ENCODE measurements at places on chromosomes 16 and 17.

- no peak for DNase-seq
Observed at GRCh38 chr16:53713403-53714204, 9.6 kb downstream of the FTO start.

DNA sequence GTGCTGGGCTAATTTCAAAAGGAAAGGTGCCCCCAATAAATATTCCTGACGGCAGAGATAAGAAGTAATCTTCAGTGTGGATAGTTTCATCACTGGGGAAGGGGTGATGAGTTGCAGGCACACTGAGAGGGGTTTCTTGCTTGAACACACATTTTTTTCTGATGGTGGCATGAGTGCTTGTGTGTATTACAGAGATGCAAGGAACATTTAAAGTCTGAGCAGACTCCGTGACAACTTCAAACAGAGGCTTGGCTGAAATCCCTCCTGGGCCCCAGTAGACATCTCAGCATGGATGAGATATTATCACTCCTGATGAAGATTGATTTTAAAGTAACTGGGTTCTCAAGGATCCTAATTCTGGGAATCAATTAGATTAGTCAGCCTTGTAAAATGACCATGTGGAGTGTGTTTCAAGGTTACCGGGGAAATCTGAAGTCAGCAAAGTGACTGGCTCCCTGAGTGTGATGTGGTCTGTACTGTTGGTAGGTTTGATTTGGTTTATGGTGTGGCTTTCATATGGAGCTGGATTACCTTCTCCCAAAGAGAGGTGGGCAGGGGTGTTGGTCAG lies 435.8 kb upstream of the EEF2KMT start:
- DNase-seq, result no peak

GRCh38 chr16:165539-166374 lies at the start of gene HBM:
HBM (plus strand) TSS chr16:165978; CDS start chr16:165998, 20 bp downstream.
- DNase-seq, result no peak

DNA sequence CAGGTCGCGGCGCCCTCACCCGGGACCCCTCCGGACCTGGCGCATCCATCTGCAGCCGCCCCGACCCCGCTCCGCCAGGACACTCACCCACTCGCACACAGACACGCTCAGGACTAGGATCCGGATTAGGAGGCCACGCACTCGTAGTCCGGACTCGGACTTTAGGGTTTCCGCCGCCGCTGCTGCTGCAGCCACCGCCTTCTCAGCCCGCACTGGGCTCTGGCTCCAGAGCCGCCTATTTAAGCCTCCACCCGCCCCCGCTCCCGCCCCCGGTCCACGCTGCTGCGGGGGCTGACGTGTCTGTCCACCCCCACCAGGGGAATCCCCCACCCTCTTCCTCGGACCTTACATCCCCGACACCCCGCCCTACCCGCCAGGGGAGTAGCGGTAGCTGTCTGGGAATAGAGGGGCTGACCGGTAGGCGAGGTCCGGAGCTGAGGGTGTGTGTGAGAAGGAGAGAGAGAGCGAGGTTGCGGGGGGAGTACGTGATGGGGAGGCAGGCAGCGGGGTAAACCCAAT lies at the start of gene RRAD:
TSS of gene RRAD (minus strand) at position 214 of the 519 bp plus-strand sequence. CDS start 356 bp downstream, outside the sequence.
- DNase-seq, result no peak

DNA sequence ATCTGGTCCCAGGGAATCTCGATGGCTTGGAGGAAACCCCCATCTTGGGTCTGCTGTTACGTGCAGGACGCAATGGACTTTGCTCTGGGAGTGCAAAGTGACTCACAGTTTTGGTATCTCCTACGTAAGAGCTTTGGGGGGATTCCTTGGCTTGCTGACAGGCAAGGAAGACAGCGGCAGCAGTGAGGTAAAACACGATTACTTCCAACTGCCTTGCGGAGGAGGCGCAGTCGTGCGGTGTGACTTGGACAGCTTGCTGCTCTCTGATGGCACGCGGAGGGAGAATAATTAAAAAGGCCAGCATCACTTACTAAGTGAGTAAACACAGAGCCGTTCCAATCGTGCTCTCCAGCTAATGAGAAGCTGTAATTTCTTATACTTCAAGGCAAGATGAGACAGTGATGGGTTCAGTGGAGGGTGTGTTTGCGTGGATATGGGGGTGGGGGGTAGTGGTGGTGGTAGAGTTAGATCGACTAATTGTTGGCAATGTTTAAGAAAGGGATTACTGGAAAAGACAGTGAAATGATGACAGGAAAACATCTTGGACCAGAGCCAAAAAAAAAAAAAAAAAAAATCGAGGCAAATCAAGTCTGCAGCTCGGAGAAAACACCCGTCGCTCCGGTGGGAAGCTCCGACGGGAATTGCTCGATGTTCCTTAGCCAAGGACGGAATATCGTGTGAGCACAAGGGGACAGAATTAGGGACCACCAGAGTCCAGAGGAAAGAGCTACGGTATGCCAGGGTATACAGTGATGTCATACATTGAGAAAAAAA lies 184.8 kb upstream of the ZFHX3 start:
- DNase-seq, result no peak

DNA sequence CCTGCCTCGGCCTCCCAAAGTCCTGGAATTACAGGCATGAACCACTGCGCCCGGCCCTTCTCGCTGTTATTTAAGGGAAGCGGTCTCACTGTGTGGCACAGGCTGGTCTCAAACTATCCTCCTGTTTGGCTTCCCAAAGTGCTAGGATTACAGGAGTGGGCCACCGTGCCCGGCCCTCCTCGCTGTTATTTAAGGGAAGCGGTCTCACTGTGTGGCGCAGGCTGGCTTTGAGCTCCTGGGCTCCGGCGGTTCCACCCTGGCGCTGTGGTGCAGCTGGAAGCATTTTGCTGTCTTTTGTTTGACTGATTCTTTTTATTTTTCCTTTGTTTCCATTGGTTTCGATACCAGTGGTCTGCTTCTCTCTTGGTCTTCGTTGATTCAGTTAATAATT lies 40.7 kb downstream of the FOXK2 start:
- no peak for DNase-seq

- no peak for DNase-seq
Observed at GRCh38 chr17:81556175-81556691, 4.1 kb upstream of the FAAP100 start.

GRCh38 chr17:60542071-60542470 lies 16.0 kb upstream of the APPBP2 start:
- DNase-seq, result no peak

- no peak for DNase-seq
Observed at GRCh38 chr17:14768923-14769322, 468.0 kb downstream of the HS3ST3B1 start.

- no peak for DNase-seq
Observed at GRCh38 chr16:63980763-63981162, 1141.1 kb downstream of the CDH11 start.

- DNase-seq, result no peak
Observed at GRCh38 chr17:72205357-72205756, 84.5 kb downstream of the SOX9 start.

DNA sequence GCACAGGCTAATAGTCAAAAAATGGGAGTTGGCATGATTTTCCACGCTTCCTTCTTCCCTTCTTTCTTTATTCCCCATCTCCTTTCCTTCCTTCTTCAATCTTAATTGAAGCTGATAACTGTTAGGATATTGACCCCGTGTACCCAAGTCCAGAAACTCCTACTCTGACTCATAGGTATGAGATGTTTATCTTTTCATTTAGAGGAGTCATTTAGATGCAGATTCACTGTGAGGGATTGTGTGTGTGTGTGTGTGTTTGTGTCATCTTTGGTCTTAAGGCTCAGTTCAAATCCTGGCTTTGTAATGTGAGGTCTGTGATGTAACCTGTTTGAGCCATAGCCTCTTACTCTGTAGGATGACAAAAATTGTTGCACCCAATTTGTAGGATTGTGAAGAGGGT lies 332.0 kb upstream of the MAF start:
- DNase-seq, result no peak

GRCh38 chr17:63514477-63514876 lies 8.7 kb upstream of the KCNH6 start:
- no peak for DNase-seq

- DNase-seq, result no peak
Observed at GRCh38 chr17:32792207-32792606, 84.7 kb downstream of the MYO1D start.

- no peak for DNase-seq
Observed at GRCh38 chr17:4631836-4632580, 9.5 kb downstream of the ALOX15 start.

- DNase-seq, result peak; percentile 87
Observed at GRCh38 chr17:80544655-80545498, at the start of gene RPTOR. RPTOR (plus strand) TSS chr17:80544838; CDS start chr17:80545630, 792 bp downstream.

DNA sequence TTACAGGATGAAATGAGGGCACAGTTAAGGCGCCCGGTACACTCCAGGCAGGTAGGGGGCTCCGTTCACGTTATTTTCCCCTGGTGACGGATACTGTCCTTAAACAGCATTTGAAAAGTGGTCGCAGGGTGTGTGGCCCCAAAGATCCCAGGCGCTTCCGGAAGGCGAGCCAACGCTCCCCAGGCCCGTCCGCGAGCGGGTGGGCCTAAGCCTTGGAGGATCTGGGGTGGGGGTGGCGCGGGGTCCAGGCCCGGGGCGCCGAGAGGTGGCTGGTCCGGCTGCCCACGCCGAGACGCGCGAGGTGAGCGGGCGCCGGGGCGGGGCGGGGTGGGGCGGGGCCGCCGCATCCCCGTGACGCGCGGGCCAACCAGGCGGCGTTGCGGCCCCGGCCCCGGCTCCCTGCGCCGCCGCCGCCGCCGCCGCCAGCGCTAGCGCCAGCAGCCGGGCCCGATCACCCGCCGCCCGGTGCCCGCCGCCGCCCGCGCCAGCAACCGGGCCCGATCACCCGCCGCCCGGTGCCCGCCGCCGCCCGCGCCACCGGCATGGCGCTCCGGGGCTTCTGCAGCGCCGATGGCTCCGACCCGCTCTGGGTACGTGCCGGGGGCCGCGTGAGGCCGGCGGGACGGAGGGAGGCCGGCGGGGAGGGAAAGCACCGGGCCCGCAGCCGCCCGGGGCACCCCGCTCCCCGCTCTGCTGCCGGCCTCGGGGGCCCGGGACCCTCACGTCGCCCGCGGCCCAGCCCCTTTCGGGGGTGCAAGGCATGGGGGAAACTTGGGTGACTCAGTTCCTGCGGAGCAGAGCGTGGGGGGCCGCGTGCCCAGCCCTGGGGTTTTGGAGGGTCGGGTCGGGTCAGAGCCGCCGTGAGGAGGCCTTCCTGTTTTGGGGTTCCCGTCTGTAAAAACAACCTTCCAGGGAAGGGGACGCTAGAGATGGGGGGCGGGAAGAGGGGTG lies at the start of gene ABCC1:
TSS of gene ABCC1 (plus strand) at position 407 of the 951 bp plus-strand sequence. CDS start at position 543, 136 bp downstream.
- peak; percentile 58 for DNase-seq

- no peak for DNase-seq
Observed at GRCh38 chr17:34358631-34359030, 2.4 kb downstream of the CCL13 start.

DNA sequence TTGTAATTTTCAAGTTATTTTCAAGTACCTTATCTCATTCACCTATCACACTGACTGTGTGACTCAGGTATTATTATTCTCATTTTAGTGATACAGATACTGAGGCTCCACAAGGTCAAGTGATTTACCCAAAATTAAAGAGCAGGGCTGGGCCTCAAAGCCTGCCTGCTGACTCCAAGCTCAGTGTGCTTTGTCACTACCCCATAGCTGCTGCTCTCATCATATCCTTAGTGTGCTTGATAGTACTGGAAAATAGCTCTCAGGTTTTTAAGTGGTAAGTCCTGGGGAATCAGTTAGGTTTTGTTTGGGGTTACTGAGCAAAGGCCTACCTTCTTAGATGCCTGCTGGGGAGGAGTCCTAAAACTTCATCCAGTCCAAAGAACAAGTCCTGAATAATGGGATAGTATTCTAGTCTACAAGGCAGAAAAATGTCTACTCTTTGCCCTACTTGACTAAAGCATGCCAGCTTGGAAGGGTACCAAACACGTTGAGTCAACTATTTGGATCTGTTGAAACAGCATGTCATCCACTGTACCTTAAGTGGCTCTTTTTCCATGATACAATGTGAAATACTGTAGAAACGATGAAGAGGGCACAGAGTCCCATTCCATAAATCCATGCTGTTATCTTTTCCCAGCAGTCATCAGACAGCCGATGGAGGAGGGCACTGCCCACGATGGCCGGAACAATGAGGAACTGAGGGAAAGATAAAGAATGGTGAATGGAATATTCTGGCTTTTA lies 10.7 kb downstream of the MMD start:
- no peak for DNase-seq

DNA sequence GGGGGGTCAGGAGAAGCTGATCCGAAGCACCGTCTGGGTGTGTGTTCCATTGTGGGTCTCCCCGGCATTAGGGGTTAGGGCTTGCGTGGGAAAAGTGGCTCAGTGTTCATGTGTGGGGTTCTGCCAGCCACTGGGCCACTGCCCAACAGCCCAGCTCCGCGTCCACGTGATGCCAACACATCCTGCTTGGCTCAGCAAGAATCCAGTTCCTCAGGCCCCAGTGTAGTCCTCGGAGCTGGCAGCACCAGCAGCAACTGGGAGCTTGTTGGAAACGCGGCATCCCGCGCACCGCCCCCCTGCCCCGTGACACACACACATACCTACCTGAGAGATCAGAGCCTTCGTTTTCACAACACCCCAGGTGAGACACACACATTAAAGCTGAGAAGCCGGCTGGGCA lies 18.9 kb downstream of the LGALS9 start:
- no peak for DNase-seq

- DNase-seq, result no peak
Observed at GRCh38 chr17:43333433-43333943, 65.3 kb upstream of the ARL4D start.

- no peak for DNase-seq
Observed at GRCh38 chr16:78892951-78893733, 707.4 kb downstream of the MAF start.

DNA sequence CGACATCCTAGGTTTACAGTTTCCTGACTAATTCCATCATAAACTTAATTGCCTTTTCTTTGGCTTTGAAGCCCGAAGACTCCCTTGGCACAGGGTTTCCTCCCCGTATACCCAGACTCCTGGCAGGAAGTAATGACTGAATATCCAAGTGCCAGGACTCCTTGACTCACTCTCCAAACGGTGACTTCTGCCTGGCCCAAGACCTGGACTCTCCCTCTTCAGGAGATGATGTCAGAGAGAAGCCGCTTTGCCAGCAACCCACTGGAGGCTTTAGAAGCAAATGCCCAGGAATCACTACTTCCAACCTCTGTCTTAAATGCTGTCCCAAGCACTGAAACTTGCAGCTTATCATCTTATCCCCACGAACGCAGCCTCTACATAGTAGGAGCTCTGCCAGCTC lies 146.5 kb downstream of the RGS9 start:
- no peak for DNase-seq

DNA sequence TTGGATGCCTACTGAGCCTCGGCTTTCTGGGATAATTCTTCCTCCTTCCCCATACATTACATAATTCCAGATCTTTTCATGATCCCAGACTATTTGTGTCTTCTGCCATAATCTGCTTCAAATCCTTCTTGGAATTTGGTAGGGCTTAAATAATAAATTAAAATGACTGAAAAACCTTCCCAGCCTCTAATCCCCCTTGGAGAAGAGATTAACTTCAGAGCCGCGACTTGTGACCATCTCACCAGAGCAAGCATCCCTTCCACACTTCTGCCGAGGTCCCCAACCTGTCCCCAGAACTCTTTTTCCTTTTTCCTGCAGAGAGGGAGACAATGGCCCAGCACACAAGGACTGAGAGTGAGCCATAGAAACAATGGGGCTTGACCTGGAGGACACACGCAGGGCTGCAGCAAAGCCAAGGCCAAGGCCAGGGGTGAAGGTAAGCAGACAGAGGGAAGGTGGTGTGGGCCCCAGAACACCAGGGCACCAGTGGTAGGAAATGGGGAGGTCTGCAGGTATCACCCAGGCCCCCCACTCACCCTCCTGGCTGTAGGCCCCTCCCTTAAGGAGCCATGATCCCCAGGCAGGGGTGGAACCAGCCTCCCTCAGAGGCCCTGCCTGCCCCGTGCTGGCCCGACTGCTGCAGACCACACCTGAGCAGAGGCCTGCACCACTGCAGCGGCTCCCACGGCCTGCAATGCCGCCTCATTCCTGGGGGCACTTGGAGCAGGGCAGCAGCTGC lies 9.6 kb upstream of the BCAR1 start:
- DNase-seq, result no peak
